ENCODE measurements at places on chromosomes 3 and 15.

- no peak for DNase-seq
Measured at GRCh38 chr3:23859012-23859743, 53.4 kb downstream of the UBE2E1 start.

- DNase-seq: no peak
Measured at GRCh38 chr15:61687124-61687523, 373.1 kb downstream of the VPS13C start.

- DNase-seq: no peak
Measured at GRCh38 chr3:9473496-9474065, 76.2 kb downstream of the SETD5 start.

DNA sequence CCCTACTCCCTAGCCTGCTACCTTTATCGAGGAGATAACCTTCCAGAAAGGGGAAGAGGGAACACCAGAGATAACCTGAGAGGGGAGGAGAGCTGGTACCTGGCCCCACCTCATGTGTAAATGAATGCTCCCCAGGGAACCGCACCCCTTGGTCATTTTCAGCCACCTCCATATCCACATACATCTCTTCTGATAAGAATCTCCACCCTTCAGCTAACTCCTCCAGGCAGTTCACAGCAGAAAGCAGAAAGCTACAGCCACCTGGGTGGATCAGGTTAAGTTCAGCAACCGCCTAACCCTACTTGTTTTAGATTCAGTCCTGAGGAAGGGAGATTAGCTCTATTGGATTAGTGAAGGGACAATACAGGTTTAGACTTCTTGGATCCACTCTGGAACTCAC, 38.0 kb upstream of the TIMP4 start:
- no peak for DNase-seq

DNA sequence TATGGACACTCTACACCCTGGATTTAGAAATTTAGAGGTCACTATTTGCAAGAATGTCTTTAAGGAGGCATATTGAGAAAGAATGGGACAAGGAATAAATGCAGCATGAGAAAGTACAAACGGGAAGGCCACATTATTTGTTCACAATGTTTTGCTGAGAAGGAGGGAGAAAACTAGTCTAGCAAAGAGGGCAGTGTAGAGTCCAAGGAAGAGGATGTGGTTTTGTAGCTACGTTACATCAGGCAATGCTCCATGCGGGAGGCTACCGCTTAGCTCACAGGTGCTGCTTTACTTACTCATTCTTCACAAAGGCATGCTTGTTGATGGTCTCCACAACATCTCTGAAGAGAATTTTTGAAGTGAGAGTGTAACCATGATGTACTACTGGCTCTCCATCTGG, 191.1 kb downstream of the PLCH1 start:
- no peak for DNase-seq

GRCh38 chr3:34185301-34185700, 386.9 kb downstream of the PDCD6IP start:
- no peak for DNase-seq

- DNase-seq: no peak
Measured at GRCh38 chr3:119350114-119350513, 55.9 kb downstream of the ARHGAP31 start.

DNA sequence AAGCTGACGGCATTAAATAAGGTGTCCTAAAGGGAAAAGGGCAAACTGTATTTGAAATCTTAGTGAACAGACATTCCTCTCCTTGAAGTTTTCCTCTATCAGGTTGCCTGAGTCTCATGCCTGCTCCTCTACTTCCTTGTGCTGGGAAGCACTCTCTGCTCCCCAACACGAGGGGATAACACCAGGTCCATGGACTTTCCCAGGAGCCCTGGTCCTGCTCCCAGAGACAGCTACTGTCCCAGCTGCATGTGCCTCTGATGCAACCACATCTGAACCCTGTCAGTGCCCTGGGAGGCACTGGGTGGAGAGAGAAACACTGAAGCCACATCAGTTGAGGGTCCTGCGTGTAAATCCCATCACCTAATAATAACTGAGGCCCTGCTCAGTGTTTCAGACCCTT, 7.4 kb downstream of the TLR9 start:
- no peak for DNase-seq

DNA sequence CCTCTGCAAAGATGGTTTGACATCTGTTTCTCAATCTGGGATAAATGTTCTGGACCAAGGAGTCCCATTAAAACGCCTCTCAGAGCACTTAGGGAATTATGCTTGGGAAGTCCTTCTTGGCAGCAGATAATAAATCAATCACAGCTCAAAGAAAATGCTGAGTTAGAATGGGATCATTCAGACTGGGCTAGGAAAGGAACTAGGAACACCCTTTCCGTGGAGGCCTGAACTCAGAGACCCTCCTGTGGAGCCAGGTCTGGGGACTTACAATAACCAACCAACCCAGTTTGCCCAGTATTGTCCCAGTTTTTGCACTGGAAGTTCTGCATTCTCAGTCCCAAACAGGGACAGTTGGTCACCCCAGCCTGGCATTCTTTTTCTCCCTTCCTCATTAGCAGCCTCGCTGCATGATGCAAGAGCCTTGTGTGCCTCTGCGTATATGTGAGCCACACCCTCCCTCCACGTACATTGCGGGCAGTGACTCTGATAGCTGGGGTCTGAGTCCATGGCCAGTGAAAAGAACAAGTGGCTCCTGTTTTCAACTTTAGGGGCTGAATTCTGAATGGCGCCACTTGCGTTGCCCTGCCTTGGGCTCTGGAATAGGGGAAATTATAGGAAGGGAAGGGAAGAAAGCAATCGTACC, 88.7 kb downstream of the SEMA5B start:
- DNase-seq: no peak

DNA sequence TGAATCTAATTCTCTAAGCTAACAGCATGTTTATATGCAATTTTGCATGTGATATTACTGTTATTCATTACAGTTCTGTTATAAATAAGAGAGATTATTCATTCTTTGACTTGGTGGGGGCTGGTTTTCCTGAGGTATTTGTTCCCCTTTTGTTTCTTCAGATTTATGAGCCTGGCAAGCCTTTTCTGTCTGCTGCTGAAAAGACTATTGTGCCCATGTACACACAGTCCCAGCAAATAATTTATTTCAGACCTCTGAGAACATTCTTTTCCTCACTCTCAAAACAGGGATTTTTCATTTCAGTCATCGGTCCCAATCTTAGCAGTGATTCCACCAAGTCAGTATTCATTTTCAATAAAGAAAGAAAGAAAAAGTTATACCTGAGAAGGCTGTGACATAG, 716.8 kb downstream of the NSUN3 start:
- DNase-seq: no peak

DNA sequence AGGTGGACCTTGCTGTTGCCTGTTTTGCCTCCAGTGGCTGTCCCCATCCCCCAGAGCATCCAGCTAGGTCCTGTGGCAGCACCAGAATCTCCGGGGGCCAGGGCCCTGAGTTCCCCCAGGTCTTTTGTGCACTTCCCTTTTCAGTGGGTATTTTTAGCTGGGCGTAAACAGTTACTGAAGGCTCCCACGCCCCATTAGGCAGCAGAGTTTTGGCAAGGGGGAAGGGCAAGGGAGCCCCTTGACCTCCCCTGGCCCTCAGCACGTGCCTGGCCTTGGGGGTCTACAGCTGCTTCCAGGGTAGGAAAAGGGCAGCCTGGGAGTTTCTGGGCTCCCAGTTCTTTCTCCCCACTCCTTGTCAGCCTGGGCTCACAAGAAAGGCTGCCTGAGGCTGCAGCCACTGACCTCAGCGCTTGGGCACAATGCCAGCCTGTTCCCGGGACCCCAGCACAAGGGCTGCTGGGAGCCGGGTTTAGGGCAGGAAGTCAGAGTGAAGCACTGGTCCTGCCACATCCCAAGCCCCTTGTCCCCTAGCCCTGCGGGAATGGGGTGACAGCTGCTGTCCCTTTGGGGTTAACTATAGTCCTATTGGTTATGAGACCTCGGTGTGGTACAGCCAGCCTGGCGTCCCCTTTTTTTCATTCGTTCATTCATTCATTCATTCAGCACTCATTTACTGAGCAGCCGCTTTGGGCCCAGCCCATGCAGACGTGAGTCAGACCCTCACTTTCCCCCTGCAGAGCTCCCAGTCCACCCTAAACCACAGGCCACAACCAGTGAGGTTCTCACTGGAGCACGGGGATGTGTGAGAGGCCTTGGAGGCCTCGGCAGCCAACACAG, 8.4 kb downstream of the CSK start:
- DNase-seq: peak; percentile 51

All from activated naive CD4-positive, alpha-beta T cell treated with Interleukin-2 at 50 U/mL for 16 hours (primary cell).